ENCODE measurements at places on chromosomes 7 and 10.
A peak's percentile ranks its signal among the peaks of the same experiment; 100 is the strongest.

- no peak for DNase-seq
Observed at GRCh38 chr7:127580612-127581011, 4.8 kb downstream of the GCC1 start.

GRCh38 chr10:79196470-79197461 lies 128.0 kb downstream of the ZMIZ1 start:
- peak; percentile 68 for DNase-seq

DNA sequence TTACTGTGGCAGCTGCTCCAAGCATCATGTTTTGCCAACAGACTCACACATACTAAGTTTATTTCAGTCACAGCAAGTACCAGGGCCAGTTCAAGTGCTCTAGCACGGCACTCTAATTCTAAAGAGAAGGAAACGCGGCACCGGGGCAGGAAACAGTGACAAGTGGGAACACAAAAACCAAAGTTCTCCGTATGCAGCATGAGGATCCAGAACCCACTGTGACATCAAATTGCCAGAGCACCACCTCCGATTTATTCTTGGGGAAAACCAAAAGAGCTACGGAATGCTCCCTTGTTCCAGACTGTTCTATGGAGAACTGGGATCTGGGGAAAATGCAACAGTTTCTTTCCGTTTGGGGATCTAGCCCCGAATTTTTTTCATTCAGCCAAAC lies 448 bp upstream of the PTER start:
- peak; percentile 2 for DNase-seq

- DNase-seq, result no peak
Observed at GRCh38 chr10:61890430-61890829, 11.1 kb upstream of the ARID5B start.

- DNase-seq, result no peak
Observed at GRCh38 chr10:61628875-61629513, 33.7 kb upstream of the CABCOCO1 start.

GRCh38 chr7:51374936-51375335 lies 58.3 kb upstream of the COBL start:
- DNase-seq, result no peak

DNA sequence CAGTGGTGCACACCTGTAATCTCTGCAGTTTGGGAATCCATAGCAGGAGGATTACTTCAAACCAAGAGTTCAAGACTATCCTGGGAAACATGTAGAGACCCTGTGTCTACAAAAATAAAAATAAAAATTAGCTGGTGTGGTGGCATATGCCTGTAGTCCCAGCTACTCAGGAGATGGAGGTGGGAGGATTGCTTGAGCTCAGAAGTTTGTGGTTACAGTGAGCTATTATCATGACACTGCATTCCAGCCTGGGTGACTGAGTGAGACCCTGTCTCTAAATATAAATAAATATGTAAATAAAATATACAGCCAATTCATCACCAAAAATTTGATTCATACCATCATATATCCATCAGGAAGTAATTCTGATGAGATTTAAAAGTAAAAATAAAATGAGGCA lies 60.9 kb downstream of the ANKRD7 start:
- no peak for DNase-seq

DNA sequence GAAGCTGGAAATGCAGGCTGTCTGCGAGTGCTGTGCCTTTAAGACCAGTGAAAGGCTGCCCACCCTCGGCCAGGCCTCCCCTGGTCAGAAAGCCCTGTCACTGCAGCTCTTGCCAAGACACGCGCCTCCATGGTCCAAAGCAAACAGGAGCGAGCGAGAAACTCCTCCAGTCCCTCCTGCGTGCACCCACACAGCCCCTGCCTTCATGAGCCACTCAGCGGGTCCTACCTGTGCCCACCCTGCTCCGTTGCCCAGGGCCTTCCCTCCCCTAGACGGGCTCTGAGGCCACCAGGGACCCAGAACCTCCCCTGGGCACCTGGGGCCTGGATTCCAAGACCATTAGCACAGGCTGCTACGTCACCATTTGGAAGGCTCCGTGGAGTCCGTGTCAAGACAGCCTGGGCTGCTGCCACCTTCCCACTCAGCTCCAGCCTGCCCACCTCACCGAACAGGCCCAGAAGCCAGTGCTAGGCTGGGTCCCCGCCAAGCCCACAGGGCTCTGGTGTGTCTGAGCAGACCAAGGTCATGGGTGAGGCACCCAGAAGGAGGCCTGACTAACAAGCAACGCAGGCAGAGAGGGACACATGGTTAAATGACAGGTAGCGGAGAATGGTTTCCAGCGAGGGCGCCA lies 144.5 kb downstream of the NEURL1 start:
- DNase-seq, result no peak

DNA sequence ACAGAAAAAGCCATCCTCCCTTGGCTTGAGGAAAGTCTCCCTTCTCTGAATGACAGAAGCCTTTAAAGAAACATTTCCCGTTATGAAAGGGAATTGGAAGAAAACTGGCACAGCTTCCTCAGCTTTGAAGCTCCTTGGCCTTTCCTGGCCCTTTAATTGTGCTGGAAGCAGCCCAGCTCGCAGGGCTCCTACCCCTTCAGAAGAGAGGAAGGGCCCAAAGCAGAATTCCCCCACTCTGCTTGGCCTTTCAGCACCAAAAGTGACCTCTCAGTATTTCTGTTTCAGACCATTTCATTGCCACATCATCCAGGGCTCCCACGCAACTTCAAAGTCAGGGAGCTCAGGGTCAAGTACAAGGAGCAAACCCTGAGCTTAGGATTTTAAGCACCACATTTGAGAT lies 4.2 kb downstream of the AFAP1L2 start:
- DNase-seq, result no peak

- no peak for DNase-seq
Observed at GRCh38 chr7:31883761-31884164, 186.4 kb downstream of the PDE1C start.

GRCh38 chr10:72679838-72680241 lies 12.1 kb upstream of the MCU start:
- DNase-seq, result no peak

DNA sequence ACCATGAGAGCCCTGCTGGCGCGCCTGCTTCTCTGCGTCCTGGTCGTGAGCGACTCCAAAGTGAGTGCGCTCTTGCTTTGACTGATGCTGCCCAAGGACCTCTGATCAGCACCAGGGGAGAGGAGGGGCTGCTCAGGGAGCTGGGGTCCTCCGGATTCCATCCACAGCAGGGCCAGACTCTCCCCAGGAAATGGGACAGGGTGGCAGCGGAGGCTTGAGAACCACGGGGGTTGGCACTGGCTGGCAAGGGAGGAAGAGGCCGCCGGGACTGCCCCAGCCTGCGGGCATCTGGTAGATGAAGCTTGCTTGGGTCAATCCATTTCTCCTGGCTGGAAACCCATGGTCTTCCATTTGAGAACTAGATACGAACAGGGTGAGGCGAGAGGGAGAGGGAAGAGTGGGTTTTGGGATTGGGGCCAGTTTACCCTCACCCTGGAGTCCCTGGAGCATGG lies 647 bp downstream of the PLAU start:
- DNase-seq, result no peak

DNA sequence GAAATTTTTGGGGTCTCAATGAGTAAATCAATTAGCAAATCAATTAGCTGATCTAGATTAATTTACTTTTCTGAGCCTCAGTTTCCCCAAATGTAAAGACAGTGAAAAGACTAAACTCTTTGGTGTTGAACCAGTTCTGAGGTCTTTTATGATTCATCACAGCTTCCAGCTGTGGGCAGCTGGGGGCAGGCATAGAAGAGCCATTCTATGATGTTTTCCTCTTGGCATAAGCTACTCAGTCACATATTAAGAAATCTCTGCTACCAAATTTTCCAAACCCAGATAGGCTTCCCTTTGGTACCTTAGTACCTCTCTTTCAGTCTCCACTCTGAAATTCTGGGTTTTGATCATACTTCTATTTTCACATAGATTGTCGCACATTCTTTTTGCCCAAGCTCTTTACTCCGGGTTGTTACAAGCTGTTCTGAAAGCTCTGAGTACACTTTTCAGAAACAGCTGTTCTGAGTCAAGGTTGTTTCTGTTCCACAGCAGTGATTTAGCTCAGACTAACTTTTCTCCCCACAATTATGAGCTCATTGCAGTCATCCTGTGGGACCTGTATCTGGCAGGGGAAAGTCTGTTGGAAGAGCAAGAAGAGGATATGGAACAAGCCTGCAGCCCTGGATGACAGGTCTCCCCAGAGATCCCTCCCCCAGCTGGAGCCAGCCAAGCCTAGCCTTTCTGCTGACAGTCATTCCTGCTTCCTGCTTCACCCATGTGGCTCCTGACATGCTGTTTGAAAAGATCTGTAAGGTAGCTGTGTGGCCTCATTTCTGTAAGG lies 599.6 kb upstream of the GHITM start:
- DNase-seq, result no peak

DNA sequence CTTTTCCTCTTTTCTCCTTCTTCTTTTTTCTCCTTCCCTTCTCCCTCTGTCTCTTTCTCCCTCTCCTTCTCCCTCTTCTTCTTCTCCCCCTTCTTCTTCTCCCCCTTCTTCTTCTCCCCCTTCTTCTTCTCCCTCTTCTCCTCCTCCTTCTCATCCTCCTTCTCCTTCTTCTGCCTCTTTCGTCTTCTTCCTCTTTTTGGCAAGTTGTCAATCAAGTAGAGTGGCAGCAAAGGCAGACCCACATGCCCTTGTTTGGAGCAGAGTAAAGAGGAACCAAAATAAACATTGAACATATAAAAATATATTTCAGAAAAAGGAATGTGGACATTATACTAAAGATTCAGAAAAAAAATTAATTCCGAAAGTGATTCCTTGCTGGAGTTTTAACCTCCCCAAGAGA lies 59.6 kb upstream of the ZNF33B start:
- DNase-seq, result no peak

DNA sequence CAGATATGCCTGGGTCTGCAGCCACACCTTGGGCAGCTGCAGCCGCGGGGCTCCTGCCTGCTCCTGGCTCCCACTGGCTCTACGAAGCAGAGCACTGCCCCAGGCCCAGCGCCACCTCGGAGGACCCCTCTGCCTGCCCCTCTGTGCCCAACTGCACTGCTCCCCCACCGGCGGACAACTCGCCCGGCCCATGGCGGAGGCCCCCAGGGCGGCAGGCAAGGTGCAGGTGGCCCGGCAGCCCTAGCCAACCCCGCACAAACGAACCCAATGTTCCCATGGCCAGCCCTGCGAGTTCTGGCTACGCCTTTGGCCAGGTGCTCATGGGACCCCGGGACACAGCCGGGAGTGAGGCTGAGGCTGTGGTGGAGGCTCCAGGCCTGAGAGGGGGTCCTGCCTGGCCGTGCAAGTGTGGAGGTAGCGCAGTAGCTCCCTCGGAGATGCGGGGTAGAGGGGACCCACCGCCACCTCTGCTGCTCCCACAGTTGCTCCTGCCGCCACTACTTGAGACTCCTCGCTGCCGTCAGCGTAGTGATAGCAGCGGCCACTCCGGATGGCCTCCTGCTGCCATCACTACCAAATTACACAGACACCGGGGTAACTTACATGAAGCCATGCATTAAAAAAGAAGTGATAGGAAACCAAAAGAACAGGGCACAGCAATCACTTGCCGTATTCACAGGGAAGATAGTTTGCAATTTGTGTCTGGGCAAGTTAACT lies 97.3 kb upstream of the SP4 start:
- DNase-seq, result no peak

- no peak for DNase-seq
Observed at GRCh38 chr7:111050875-111051416, 40.0 kb upstream of the LRRN3 start.

DNA sequence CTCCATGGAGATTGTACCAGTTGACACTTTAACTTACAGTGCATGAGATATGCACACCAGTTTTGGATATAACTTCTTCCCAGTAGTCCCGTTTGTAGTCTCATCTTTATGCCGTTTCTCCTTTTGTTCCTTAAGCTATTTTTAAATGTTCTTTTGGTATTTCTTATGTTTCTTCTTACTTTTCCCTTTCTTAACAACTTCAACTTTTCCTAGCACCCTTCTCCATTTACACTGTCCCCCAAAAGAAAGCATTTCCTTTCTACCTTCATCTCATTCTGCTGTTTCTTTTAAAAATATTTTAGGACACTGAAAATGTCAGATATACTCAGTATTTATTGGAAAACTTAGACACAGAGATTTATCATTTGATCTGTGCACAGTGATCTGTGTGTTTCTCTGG lies 1.5 kb downstream of the PSMC2 start:
- no peak for DNase-seq

GRCh38 chr7:152501506-152501905 lies 65.7 kb upstream of the KMT2C start:
- DNase-seq, result no peak

DNA sequence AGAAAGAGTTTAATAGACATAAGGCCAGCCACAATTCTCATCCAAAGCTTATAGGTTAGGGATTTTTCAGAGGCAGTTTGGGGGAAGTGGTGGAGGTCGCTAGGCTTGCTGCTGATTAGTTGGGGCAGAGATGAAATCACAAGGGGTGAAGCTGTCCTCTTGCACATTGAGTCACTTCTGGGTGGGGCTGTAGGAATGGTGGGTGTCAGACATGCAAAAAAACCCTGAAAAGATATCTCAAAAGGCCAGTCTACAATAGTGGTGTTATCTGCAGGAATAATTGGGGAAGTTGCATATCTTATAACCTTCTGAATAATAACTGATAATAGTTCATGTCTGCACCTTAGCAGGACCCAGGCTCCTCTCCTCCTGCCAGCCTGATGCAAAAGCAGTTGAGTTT lies 2.1 kb downstream of the FAM24B start:
- no peak for DNase-seq

GRCh38 chr10:80160361-80161320 lies 28.1 kb downstream of the PLAC9 start:
- DNase-seq, result no peak

DNA sequence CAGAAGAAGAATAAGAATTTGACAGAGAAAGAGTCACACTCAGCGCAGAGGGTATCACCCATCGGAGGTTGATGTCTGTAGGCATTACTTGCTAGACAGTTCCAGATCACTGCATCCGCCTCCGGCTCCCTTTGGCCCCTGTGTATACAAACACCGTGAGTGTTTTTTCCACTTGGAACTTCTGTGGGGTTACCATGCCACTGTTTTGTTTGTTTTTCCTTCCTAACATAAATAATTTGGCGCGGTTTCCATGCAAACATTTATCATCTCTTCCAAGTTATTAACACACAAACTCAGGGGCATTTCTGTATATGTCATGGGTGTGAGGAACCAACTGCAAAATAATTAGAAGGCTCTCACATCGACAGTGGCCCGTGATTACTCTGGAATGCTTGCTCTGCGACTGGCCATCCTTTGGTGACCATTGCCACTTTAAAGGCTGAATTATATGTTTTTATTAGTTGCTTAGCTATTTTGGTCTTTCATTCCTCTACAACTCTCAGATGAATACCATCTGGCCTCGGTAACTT lies 612.2 kb upstream of the MKI67 start:
- DNase-seq, result no peak

- no peak for DNase-seq
Observed at GRCh38 chr10:73646598-73647041, 5.3 kb upstream of the MYOZ1 start.

DNA sequence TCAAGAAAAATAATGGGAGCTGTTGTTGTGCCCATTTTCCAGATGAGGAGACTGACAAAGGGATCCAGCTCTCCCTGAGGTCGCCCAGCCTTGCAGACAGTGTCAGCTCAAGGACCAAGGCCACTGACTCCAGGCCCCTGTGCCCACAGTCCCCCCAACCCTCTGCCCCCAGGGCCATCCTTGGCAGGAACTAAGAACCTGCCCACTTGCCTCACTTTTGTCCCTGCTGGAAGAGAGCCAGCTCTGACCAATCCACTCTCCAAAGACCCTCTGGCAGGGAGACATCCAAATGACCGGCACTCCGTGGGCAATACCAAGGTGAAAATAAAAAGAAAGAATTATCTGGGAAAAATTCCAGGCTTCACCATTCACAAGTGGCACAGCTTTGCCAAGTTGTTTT lies 101.3 kb downstream of the TCERG1L start:
- DNase-seq, result no peak

GRCh38 chr7:132655131-132655727 lies 79.0 kb upstream of the PLXNA4 start:
- DNase-seq, result peak; percentile 36

GRCh38 chr7:82674268-82674667 lies 230.7 kb upstream of the CACNA2D1 start:
- no peak for DNase-seq

All from CD4-positive, alpha-beta T cell treated with Interleukin-15 for 4 hours (primary cell).